ENCODE measurements at places on chromosomes 3 and 15.

DNA sequence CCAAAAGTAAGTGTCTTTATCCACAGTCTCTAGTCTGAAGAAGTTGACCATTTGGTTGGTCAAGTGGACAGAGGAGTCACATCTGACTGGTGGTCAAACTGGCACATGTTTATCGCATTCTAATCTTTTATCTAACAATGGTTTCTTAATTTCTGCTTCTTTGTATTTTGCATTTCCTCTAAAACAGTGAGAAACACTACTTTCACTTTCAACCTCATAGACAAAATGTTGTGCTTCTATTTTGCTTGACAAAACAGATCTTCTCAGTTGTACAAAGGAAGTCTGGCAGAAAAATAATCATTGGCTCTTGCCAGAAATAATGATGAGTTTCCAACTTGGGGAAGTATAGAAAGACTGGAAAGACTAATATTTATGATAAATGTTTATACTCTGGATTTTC, 103.9 kb downstream of the MME start:
- DNase-seq, result no peak

- no peak for DNase-seq
These were observed 171.5 kb downstream of the LRTM1 start for GRCh38 chr3:54756330-54756731.

DNA sequence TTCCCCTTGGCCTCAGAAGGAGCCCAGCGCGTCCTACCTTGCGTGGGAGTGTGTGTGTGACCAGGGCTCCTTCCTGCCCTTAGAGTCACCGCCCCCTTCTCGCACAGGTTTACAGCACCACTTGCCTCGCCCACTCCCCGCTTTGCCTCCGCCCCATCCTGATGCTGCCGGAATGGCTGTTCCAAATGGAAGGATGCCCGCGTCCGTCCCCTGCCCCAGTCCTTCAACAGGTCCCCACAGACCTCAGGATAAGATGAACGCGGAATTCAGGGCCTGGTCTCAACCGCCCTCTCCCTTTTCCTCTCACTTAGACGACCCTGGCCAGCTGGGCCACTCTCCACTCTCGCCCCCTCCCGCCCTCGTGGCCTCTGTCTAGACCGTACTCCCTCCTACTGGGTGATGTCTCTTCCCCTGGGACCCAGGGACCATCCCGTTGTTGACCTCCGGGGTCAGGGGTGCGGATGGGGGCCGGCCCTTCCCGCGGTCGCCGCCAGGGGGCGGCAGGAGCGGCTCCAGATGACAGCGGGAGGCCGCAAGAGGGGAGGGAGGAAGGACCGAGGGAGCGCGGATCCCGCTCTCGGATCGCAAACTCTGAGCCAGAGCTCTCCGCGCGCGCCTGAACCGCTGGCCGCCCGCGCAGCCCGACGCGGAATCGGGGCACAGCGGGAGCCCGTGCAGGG, at the start of gene THSD4:
THSD4 (plus strand) TSS at position 585 of the 680 bp plus-strand sequence.
- no peak for DNase-seq

GRCh38 chr15:62825191-62825590, 217.4 kb upstream of the TPM1 start:
- DNase-seq, result no peak

- no peak for DNase-seq
These were observed 21.3 kb downstream of the MINAR1 start for GRCh38 chr15:79453446-79453845.

DNA sequence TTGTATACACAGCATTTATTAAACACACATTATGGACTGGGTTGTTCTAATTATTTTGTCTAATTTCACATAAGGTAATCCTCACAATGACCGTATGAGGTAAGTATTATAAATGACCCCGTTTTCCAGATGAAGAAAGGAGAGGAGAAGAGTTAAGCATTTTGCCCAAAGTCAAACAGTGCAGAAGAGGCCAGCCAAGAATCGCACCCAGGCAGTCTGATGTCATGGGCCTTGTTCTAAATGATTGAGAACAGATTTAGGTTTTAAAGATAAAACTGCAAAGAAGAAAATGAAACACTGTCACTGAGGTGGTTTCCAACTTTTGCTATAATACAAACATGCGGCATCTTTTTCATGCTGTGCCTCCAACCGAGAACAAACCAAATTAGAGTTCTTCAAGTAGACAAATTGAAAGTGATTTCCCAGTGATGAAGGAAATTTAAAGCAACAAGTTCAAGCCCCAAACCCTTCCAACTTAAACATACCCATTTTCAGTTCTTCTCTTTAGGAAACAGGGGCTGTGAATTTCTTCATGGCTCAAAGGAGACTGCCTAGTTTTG, 155.3 kb downstream of the THRB start:
- no peak for DNase-seq

- no peak for DNase-seq
These were observed 32.7 kb downstream of the CHL1 start for GRCh38 chr3:229183-229661.

GRCh38 chr3:98800401-98800800, 37.3 kb downstream of the ST3GAL6 start:
- no peak for DNase-seq

GRCh38 chr3:43288850-43289249, 2.5 kb downstream of the SNRK start:
- DNase-seq, result no peak

DNA sequence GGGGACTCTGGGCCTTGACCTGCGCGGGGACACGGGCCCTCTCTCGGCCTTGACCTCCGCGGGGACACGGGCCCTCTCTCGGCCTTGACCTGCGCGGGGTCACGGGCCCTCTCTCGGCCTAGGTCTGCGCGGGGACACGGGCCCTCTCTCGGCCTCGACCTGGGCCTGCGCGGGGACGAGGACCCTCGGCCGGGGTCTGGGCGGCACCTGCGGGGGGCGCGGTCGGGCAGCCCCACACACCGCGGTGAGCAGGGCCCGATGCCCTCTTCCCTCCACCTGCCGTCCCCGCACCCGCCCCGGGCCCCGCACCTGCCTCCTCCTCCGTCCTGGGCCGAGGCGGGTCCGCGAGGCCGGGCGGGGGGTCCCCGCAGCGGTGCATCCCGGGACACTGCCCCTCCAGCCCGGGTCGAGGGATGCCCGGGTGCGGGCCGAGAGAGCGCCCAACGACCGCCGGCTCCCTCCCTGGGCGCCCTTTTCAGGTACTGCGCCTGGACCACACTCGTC, 15.6 kb upstream of the CERS3 start:
- no peak for DNase-seq

GRCh38 chr3:123084738-123085237, 18.0 kb downstream of the PDIA5 start:
- DNase-seq, result no peak

- DNase-seq, result no peak
These were observed 193.9 kb upstream of the TPM1 start for GRCh38 chr15:62848632-62849050.

GRCh38 chr15:39327005-39327730, 253.7 kb upstream of the THBS1 start:
- peak; percentile 29 for DNase-seq

DNA sequence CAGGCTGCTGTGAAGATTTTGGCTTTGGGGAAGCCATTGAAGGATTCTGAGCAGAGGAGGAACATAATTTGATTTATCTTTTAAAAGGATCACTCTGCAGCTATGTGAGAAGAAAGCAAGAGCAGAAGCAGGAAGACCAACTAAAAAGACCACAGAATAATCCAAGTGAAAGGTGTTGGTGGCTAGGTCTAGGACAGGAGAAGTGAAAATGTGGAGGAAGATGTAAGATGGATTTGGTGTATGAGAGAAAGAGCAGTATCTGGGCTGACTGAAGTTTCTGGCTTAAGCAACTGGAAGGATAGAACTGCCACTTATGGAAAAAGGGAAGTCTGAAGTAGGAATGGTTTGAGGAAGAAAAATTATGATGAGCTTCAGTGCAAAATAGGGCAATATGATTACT, 62.0 kb downstream of the SFMBT1 start:
- DNase-seq, result no peak

- no peak for DNase-seq
These were observed 332.2 kb upstream of the GOLIM4 start for GRCh38 chr3:168427835-168428475.

- DNase-seq, result no peak
These were observed 54.5 kb downstream of the CCDC33 start for GRCh38 chr15:74290645-74291044.

DNA sequence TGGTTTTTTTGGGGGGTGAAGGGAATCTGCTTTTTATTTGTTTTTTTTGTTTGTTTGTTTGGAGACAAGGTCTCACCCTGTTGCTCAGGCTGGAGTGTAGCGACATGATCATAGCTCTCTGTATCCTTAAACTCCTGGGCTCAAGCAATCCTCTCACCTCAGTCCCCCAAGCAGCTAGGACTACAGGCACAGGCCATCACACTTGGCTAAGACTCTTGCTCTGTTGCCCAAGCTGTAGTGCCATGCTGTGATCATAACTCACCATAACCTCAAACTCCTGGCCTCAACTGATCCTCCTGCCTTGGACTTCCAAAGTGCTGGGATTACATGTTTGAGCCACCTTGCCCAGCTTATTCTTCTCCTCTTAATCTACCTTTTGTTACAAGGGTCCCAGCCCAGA, 31.8 kb downstream of the GPR176 start:
- no peak for DNase-seq

- DNase-seq, result no peak
These were observed 2.1 kb downstream of the ANKUB1 start for GRCh38 chr3:149790268-149790667.

GRCh38 chr15:76974456-76975036, 20.4 kb upstream of the PSTPIP1 start:
- no peak for DNase-seq

- DNase-seq, result no peak
These were observed 46.4 kb downstream of the C2CD4B start for GRCh38 chr15:62118520-62119226.

DNA sequence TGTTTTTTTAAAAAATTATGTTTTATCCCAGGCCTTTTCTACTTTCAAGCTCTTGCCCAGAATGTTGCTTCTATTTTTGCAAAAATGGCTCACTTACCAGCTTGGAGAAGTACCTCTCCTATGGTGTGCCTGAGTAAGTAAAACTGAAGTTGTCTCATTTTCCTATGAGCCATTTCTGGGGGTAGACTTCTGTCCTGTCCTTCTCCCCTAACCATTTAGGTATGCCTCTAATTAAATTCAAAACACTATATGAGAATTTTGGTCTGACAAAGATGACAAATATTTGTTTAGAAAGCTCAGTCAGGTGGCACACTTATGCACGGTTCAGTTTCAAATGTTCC, 282.5 kb upstream of the ICE2 start:
- DNase-seq, result no peak

GRCh38 chr3:158103081-158103886, 2.9 kb downstream of the SHOX2 start:
- DNase-seq, result no peak

DNA sequence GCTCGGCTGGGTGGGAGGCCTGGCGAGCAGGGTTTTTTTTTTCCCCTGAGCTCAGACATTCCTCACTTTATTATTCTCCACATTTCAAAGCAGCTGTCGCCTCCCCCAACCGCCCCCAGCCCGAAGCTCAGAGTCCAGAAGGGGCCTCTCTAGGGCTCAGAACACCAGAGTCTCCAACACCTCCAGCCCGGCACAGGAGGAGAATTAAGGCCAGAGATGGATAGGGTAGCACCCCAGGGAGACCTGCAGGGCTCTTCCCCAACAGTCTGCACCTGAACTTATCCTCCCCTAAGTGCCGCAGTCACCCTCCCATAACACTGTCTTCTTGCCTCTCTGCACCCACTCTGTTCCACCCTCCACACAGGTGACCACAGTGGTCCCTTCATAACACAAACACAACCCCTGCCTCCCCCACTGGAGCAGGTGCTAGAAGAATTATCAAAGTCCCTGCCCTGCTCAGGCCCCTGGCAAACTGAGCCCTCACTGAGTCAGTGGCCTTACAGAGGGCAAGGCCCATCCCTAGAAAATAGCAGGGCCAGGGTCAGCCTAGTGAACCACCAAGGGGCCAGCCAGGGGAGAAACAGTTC, 14.1 kb downstream of the MYL3 start:
- no peak for DNase-seq

DNA sequence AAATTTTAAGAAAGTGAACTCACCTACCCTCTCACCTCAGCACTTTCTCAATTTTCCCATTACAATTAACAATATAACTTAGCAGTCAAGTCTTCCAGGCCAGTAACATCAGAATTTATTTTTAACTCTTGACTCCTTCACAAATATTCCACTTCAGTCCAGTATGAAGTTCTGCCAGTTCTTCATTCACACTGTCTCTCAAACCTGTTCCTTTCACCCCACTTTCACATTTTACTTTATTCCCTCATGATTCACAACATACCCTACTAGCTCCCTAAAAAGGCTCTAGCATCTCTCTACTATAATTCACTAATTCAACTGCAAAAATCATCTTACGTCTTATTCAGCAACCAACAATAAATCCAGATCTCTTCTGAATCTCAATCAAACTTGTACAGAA, 3.8 kb downstream of the GSK3B start:
- DNase-seq, result no peak

DNA sequence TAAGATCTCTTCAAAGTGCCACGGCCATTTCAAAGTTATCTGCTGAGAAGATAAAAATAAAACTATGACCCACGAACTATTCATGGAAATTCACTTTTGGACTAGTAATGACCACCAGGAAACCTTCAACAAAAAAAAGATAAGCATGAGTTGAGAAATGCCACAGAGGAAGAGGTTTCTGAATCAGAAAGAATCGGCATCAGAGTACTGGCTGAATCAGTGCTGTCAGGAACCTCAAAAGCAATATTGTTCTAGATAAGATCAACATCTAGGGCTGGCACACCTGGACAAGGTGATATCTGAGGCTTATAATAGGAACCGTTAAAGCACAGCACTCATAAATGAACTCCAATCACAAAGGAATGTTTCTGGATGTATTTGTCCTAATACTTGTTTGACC, 72.7 kb downstream of the PEAK1 start:
- DNase-seq, result no peak

DNA sequence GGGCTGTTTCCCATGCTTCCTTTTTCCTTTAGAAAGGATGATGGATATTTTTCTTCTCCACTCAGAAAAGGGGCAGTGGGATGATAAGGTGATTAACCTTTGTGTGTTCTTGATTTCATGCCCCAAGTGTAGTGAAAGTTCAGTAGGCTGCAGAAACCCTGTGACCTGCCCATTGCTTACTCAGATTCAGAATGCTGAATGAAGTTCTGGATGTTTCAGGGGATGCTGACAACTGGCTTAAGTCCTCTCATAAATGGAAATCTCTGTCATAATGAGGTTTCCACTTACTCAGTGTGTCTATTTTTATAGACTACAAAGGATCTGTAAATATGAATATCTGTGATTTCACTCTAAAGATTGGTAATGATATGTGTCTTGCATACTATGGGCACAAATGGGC, 471.3 kb upstream of the TPRG1 start:
- DNase-seq, result no peak

DNA sequence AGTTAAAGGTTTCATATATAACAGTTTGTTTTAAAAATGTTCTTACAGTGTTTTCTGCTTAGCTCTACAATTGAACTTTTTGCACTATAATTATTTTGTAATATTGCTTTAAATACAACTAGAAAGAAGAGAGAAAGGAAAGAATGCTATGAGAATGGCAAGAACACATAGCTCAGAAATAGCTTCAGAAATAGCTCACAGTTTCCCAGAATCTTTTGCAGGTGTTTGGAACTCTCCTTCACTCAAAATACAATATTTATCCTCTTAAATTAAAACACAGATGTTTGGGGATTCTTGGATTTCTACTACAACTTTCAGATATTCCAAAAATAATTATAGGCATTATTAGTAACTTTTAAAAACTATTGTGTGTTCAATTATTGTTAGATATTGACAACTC, 658.0 kb upstream of the DPPA4 start:
- DNase-seq, result no peak
